Bronchial epithelial cell (primary cell): ENCODE measurements at places on chromosomes 4 and X. TPM values are rescaled to one million over a fixed set of nuclear protein-coding genes. Genes with fewer than 3 reads are reported as not detected.

The SPANXB1 gene
- total RNA-seq: not detected in 2 replicates

The CXCL6 gene
- 0.26 TPM in 1 of 2 replicates, not detected in the other for total RNA-seq

The SLC6A14 gene
- 31.3 and 111 TPM in 2 replicates for total RNA-seq

The TENT5D gene
- total RNA-seq: not detected in 2 replicates

The GAB3 gene
- under 0.01 and 0.13 TPM in 2 replicates for total RNA-seq

The CT55 gene
- total RNA-seq: not detected in 2 replicates

DNA sequence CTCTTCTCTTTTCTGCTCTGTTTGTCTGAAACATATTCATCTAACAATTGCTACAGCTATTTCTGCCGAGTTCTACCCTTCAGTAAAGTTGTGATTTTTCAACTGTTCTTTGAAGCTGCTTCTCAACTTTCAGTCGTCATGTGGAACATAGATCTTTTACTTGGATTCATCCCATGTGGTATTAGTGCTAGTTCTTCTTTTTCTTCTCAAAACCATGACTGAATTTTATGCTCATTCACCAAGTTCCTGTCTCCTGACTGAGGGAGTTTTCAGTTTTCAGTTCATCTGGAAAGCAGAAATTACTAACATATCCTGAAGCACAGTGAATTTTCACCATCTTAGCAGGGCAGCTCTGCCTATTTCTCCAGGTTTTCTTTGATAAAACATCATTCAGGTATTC is 12.1 kb downstream of the ACSL4 start:
- no peak for DNase-seq

DNA sequence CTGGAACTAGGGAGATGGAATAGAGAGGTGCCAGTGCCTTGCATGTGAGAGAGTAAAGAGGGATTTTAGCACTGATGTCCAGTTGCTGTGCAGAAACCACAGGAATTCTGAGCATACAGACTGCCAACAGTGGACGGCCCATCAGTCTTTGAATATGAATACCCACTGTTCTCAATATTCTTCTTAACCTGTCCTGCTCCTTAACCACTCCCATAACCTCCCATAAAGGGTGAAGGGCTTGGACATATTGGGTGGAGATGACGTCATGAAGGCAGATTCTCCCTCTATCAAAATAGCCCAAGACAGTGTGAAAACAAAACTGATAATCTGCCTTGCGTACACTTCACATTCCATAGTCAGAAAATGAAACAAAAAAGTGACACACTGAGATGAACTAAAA is 1313.7 kb upstream of the PABPC4L start:
- no peak for DNase-seq

- peak; percentile 5 for DNase-seq
Measured at GRCh38 chrX:12496343-12496742, 294.9 kb upstream of the PRPS2 start.

GRCh38 chr4:85407546-85407945 is 67.4 kb upstream of the ARHGAP24 start:
- DNase-seq: no peak

DNA sequence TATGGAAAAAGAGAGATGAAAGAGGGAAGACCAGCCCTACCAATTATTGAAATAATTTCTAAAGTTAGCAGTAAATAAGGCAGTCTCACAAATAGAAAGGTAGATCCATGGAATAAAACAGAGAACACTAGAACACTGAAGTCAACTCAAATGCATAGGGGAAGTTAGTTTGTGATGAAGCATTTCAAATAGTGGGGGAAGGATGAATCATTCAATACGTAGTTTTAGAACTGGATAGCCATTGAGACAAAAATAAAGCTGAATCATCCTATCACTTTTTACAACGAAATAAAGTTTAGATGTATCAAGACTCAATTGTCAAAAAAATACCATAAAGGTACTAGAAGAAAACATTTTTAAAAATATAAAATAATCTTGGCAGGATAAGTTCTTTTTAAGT is 143.2 kb upstream of the DGKK start:
- peak; percentile 69 for DNase-seq

DNA sequence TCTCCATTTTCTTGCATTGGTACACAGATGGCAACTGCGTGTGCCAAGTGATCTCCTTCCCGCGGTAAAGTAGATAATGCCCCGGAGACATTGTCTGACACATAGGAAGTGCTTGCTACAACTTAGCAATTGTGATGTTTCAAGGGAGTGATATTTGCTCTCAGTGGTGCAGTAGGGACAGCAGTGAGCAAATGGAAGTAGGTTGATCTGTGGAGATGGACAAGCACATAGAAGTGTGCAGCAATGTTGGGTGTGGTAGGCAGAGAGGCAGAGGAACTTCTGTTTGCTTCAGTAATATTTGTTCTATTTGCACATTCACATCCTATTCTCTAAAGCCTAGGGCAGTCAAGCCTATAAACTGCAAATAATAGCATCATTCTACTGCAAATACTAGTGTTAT is 846.7 kb upstream of the PRKX start:
- no peak for DNase-seq

- no peak for DNase-seq
Measured at GRCh38 chr4:153792618-153793247, 3.9 kb upstream of the SFRP2 start.

DNA sequence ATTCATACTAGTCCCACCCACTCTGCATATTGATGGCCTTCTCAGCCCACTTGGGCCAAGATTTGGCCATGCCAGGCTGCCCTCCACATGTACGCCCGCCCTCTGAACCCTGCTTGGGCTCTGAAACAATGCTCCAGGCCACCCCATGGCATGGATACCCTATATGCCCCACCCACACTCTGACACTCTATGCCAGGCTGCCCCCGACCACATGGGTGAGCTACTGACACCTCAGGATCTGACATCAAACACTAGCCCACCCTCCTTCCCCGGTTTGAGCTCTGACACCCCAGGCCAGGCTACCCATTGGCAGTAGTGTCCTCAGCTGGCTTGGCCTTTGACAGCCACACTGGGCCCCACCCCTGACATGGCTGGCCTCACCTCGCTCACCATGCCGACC is 69.5 kb downstream of the HPRT1 start:
- no peak for DNase-seq

GRCh38 chr4:54227256-54228055 is 1.6 kb upstream of the PDGFRA start:
- peak; percentile 27 for DNase-seq

- DNase-seq: peak; percentile 1
Measured at GRCh38 chrX:6941041-6941440, 206.5 kb upstream of the STS start.

DNA sequence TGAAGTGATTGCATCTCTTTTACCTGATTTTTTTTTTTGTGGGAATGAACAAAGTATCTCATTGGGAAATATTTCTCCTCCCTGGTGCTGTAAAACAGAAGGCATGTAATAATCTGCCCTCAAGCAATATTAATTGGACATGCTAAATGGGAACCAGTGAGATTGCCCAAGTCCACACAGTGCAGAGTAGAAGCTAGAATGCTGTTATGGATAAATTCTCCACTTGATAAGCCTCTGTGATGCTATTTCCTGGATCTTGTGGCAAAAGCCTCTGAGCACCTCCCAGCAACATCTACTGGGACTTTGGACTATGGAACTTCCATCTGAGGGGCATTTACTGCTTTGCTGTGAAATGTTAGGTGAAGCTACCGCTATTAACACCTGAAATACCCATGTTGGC is 46.9 kb upstream of the YTHDC1 start:
- DNase-seq: peak; percentile 25

GRCh38 chrX:10101269-10101668 is 55.5 kb upstream of the CLCN4 start:
- no peak for DNase-seq

- DNase-seq: no peak
Measured at GRCh38 chr4:152700151-152700550, 20.4 kb upstream of the TMEM154 start.

GRCh38 chrX:14300376-14300775 is 229.0 kb upstream of the GLRA2 start:
- DNase-seq: no peak

GRCh38 chr4:112511093-112511802 is 4.7 kb downstream of the NEUROG2 start:
- no peak for DNase-seq

GRCh38 chr4:160819791-160820190 is 1344.0 kb downstream of the FSTL5 start:
- peak; percentile 17 for DNase-seq

DNA sequence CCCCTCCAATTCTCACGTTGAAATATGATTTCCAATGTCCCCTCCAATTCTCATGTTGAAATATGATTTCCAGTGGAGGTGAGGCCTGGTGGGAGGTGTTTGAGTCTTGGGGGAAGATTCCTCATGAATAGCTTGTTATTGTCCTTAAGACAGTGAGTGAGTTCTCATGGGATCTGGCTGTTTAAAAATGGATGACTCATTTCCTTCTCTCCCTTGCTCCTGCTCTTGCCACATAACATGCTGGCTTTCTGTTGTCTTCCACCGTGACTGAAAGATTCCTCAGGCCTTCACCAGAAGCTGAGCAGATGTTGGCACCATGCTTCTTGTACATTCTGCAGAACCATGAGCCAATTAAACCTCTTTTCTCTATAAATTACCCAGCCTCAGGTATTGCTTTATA is 346.8 kb upstream of the TECRL start:
- peak; percentile 40 for DNase-seq

- DNase-seq: no peak
Measured at GRCh38 chr4:69057620-69058409, 38.5 kb upstream of the UGT2B7 start.
